Neural crest cell (in vitro differentiated cells): ENCODE measurements at places on chromosomes 7 and 10. TPM values are rescaled to one million over a fixed set of nuclear protein-coding genes. Genes with fewer than 3 reads are reported as not detected.

STEAP2 gene
- total RNA-seq = 1.1 and 1.6 TPM in 2 replicates

SLC18A2 gene
- 0.05 and 0.07 TPM in 2 replicates for total RNA-seq

NEUROD6 gene
- total RNA-seq = not detected in 2 replicates

FZD8 gene
- 3.5 and 3.7 TPM in 2 replicates for total RNA-seq

PMS2 gene
- 20.3 and 21.4 TPM in 2 replicates for total RNA-seq

DKK1 gene
- 3.3 and 3.9 TPM in 2 replicates for total RNA-seq

SKIDA1 gene
- total RNA-seq = 52.1 and 53.0 TPM in 2 replicates

ADIRF gene
- not detected in 2 replicates for total RNA-seq

EIF4EBP2 gene
- 155 and 163 TPM in 2 replicates for total RNA-seq

CTAGE6 gene
- total RNA-seq = not detected in 2 replicates

GPR146 gene
- 0.41 TPM in 1 of 2 replicates, not detected in the other for total RNA-seq

PGAM2 gene
- total RNA-seq = 1.8 and 2.4 TPM in 2 replicates

POU6F2 gene
- total RNA-seq = 7.6 and 7.9 TPM in 2 replicates

ZNF273 gene
- 15.9 and 17.1 TPM in 2 replicates for total RNA-seq

- no peaks in the 10 kb centered on the region for H3K27me3 ChIP-seq
- H3K36me3 ChIP-seq = no peaks in the 10 kb centered on the region
- peak overlapping the region; percentile 75 for H3K27ac ChIP-seq
- peak overlapping the region; percentile 81 for H3K4me3 ChIP-seq
- peaks cover 36% of the 10 kb centered on the region for H3K4me1 ChIP-seq
Observed at GRCh38 chr10:11874568-11875493, 51.7 kb downstream of the PROSER2 start.

- no peak overlapping the region for H3K4me3 ChIP-seq
- H3K36me3 ChIP-seq = no peaks in the 10 kb centered on the region
- H3K27me3 ChIP-seq = no peaks in the 10 kb centered on the region
- no peak overlapping the region for H3K27ac ChIP-seq
- H3K4me1 ChIP-seq = peaks cover 19% of the 10 kb centered on the region
Observed at GRCh38 chr10:12707461-12708185, 293.9 kb downstream of the CCDC3 start.

DNA sequence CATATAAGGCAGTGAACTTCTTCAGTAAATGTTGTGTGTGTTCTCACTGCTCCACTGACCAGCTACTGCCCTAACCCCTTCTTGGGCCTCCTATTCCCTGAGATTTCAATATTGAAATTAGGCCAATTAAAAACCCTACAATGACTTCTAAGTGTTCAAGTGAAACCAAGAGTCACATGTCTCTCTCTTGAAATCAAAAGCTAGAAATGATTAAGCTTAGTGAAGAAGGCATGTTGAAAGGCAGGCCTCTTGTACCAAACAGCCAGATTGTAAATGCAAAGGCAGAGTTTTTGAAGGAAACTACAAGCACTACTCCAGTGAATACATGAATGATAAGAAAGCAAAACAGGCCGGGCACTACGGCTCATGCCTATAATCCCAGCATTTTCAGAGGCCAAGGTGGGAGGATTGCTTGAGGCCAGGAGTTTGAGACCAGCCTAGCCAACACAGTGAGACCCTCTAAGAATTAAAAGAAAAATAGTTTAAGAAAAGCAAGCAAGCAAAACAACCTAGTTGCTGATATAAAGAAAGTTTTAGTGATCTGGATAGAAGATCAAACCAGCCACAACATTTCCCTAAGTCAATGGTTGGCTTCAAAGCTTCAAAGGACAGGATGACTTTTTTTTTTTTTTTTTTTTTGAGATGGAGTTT, 22.3 kb downstream of the BRAF start:
- no peak overlapping the region for H3K27ac ChIP-seq
- no peaks in the 10 kb centered on the region for H3K27me3 ChIP-seq
- DNase-seq = no peak
- H3K4me1 ChIP-seq = peaks cover 20% of the 10 kb centered on the region
- H3K36me3 ChIP-seq = peaks cover 28% of the 10 kb centered on the region

DNA sequence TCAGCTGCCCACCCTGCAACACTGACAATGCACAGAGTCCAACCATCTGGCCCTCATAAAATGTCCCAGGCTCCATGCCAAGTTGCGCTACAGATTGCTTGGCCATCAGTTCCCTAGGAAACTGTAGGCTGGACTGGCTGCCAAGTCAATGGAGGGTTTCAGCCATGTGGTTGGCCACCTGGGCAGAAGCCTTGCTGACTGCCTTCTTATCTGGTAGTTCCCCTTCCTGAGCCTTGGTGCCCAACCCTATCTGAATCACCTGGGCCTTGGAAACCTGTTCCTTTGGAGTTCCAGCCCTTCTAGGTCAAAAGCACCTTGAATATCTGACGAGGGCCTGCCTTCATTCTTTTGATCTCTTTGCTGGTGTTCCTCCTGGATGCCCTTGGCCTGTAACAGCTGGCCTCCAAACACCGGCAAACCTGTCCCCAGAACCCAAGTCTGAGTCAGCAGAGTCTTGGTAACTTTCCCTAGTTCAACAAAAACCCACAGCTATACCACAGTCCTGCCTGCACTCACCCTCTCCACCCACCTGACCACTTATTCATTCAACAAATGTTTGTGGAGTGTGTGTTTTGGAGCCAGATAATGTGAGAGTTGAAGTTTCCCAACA, 37.4 kb upstream of the KDM7A start:
- peaks cover 6% of the 10 kb centered on the region for H3K27me3 ChIP-seq
- no peak for DNase-seq

GRCh38 chr7:132980402-132980801, 101.5 kb downstream of the CHCHD3 start:
- H3K27ac ChIP-seq = no peak overlapping the region
- peaks cover 3% of the 10 kb centered on the region for H3K4me1 ChIP-seq
- no peak for DNase-seq
- no peak overlapping the region for H3K4me3 ChIP-seq
- H3K36me3 ChIP-seq = peaks cover 12% of the 10 kb centered on the region

DNA sequence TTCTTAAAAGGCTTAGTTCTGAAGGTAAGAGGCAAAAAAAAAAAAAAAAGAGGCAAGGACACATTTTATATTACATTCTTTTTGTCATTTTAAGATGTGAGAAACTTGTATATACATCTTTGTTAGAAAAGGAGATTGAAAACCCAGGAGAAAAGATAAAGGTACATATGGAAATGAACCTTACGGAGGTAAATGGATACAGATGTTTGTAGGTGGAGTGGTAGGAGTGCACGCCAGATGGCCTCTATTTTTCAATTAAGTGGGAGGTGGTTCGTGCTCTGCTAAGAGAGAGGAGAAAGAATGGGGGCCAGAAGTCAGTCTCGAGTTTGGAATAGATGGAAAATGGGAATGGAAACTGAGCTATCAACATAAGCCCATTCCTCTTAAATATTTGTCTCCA, 622.5 kb upstream of the GHITM start:
- DNase-seq = no peak
- no peaks in the 10 kb centered on the region for H3K27me3 ChIP-seq
- H3K4me1 ChIP-seq = no peaks in the 10 kb centered on the region
- no peak overlapping the region for H3K4me3 ChIP-seq
- H3K27ac ChIP-seq = no peak overlapping the region

- H3K36me3 ChIP-seq = no peaks in the 10 kb centered on the region
- H3K27ac ChIP-seq = peak overlapping the region; percentile 0
- H3K27me3 ChIP-seq = peaks cover 4% of the 10 kb centered on the region
- DNase-seq = no peak
- H3K4me3 ChIP-seq = no peak overlapping the region
- H3K4me1 ChIP-seq = peaks cover 28% of the 10 kb centered on the region
Observed at GRCh38 chr10:70664702-70665195, 7.6 kb upstream of the ADAMTS14 start.

- H3K27me3 ChIP-seq = no peaks in the 10 kb centered on the region
- no peaks in the 10 kb centered on the region for H3K4me1 ChIP-seq
Observed at GRCh38 chr7:83546586-83546985, 102.4 kb downstream of the SEMA3E start.

- no peak overlapping the region for H3K4me3 ChIP-seq
- peak overlapping the region; percentile 43 for H3K27ac ChIP-seq
- no peaks in the 10 kb centered on the region for H3K27me3 ChIP-seq
- DNase-seq = no peak
Observed at GRCh38 chr7:2956526-2957368, 86.9 kb downstream of the CARD11 start.

DNA sequence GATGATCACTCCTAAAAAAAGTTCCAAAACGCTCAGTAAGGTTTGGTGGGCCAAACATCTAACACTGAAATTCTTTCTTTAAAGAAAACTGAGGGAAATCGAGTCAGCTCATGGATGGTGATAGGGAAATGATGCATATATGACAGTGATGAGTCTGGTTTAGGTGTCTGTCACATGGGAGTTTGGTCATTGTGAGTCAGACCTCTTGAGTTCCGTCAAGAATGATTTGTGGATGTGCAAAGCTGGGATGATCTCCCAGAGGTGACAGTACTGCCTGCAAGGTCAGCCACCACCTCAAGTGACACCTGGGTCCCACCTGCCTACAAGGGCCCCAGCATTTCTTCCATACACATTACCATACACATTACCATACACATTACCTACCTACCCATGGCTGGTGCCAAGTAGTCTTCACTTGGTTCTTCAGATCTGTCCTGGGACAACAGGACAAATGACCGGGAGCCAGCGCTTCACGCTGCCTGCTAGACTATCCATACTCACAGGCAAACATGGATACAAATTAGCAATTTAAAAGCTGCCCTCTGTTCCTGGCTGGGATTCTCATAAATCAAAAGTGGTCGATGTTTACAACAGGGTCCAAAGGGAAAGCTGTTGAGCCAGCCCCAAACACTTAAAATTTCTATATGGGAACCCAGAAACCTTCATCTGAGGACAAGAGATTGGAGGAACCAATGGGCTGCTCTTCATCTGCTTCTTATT, 128.4 kb downstream of the ADAM12 start:
- DNase-seq = no peak
- no peaks in the 10 kb centered on the region for H3K27me3 ChIP-seq
- H3K36me3 ChIP-seq = peaks cover 5% of the 10 kb centered on the region
- peaks cover 15% of the 10 kb centered on the region for H3K4me1 ChIP-seq
- no peak overlapping the region for H3K4me3 ChIP-seq
- H3K27ac ChIP-seq = no peak overlapping the region

GRCh38 chr7:106082087-106082854, 29.8 kb downstream of the SYPL1 start:
- DNase-seq = no peak
- H3K27me3 ChIP-seq = no peaks in the 10 kb centered on the region
- peaks cover 3% of the 10 kb centered on the region for H3K36me3 ChIP-seq
- H3K4me3 ChIP-seq = no peak overlapping the region

GRCh38 chr7:6226194-6226799, 46.1 kb downstream of the CYTH3 start:
- H3K4me3 ChIP-seq = no peak overlapping the region
- H3K36me3 ChIP-seq = peaks cover 13% of the 10 kb centered on the region
- DNase-seq = no peak
- H3K27me3 ChIP-seq = no peaks in the 10 kb centered on the region
- H3K27ac ChIP-seq = no peak overlapping the region

DNA sequence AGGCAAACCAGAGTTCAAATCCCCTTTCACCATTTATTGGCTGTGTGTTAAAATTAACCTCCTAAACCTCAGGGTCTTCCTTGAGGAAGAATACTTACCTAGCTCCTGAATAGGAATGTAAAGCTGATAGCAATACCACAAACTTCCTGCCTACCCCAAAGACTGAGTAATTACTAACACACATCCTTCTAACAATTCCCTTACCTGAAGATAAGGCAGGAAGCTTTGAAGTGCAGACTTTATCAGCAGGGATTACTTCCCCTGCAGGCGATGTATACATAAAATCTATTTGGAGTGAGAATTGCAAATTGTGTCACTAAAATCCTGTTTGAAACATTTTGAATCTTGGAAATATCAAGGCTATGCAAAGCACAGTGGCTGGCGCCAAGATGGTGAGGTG, 21.2 kb downstream of the EVX1 start:
- peaks cover 31% of the 10 kb centered on the region for H3K27me3 ChIP-seq
- H3K36me3 ChIP-seq = no peaks in the 10 kb centered on the region
- H3K4me1 ChIP-seq = no peaks in the 10 kb centered on the region
- DNase-seq = no peak
- H3K4me3 ChIP-seq = no peak overlapping the region

DNA sequence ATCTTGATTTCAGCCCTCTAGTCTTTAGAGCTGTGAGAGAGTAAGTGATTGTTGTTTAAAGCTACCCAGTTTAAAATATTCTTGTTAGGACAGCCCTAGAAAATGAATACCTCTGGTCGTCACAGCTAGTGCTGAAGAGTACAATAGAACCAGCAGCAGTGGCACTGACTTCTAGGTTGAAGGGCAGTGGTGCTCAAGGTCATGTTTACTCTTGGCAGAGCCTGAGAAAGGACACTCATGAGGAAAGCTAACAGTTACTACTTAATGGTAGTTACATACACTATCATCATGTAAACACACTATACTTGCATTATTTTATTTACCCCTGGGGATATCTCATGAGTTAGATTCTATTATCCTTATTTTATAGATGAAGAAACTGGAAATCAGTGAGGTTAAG, 323.0 kb downstream of the SH2D4B start:
- H3K27me3 ChIP-seq = no peaks in the 10 kb centered on the region
- no peaks in the 10 kb centered on the region for H3K4me1 ChIP-seq
- no peaks in the 10 kb centered on the region for H3K36me3 ChIP-seq
- H3K27ac ChIP-seq = no peak overlapping the region
- no peak for DNase-seq

DNA sequence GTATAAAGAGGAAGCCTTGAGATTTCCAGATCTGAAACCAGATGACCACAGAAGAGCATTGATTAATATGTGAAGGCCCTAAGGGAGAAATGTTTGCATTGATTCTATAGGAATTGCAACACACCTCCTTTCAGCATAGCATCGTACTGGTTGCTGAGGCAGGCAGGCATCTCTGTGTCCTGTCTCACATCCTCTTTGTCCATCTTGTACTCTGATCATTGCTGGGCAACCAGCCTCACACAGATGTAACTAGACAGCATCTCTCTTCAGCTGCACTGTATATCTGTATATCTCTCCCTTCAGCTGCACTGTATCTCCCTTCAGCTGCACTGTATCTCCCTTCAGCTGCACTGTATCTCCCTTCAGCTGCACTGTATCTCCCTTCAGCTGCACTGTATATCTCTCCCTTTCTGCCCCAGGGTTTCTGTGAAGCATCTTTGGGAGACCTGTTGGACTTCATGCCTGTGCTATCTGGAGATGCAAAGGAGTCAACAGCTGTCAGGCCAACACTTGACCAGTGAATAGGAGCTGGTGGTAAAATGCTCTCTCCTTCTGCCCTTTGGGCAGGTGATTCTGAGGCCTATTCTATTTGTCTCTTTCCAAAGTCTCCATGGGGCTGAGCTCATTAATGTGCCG, 40.3 kb downstream of the TMEM178B start:
- H3K36me3 ChIP-seq = peaks cover 3% of the 10 kb centered on the region
- no peaks in the 10 kb centered on the region for H3K27me3 ChIP-seq
- no peak overlapping the region for H3K4me3 ChIP-seq
- no peak overlapping the region for H3K27ac ChIP-seq

DNA sequence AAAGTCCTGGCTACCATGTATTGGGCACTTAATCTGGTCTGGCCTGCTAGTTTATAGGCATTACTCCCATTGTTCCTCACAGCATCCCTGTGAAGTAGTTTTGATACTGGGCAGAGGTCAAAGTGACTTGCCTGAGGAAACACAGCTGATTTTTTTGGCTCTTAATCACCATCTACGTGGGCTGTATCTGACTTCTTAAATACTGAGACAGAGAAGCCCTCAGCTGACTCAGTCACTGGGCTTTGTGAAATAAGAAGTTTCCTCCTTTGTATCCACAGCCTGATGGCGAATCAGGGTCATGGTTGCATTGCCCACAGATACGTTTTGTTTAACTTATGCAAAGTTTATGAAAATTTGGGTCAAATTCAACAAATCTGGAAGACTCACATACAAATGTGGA, 13.2 kb downstream of the TACR2 start:
- H3K4me1 ChIP-seq = peaks cover 33% of the 10 kb centered on the region
- H3K27ac ChIP-seq = no peak overlapping the region
- no peak overlapping the region for H3K4me3 ChIP-seq
- no peak for DNase-seq

- DNase-seq = no peak
- no peaks in the 10 kb centered on the region for H3K36me3 ChIP-seq
- H3K27me3 ChIP-seq = no peaks in the 10 kb centered on the region
Observed at GRCh38 chr7:131004371-131004770, 270.4 kb upstream of the KLF14 start.
